Astrocyte (in vitro differentiated cells and primary cell): ENCODE measurements at places on chromosomes 16 and 17. TPM values are rescaled to one million over a fixed set of nuclear protein-coding genes. Genes with fewer than 3 reads are reported as not detected.
A peak's percentile ranks its signal among the peaks of the same experiment; 100 is the strongest.

DNA sequence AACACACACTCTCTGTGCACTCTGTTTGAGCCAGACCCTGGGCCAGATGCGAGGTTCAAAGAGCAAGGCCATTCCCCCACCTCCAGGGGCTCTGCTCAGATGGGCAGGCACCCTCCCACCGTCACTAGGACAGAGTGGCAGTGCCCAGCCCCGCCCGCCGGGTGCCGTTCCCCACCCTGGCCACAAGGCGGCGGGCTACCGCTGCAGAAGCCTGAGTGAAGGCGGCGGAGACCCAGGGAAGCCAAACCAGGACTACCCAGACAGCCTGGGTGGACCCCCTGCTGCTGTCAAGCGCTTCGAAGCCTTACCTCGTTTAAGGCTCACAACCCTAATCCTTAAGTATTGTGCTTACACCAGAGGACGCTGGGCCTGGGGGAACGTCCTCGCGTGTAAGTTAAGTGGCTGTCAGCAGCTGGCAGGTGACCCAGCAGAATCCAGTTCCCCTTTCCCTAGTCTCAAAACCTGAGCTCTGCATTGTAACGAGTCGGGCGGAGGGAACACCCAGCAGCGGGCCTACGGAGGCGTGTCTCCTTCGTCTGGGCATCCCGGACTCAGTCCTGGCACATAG lies 4.5 kb downstream of the ARHGAP27 start:
- no peak overlapping the region for H3K4me3 ChIP-seq
- no peaks in the 10 kb centered on the region for H3K36me3 ChIP-seq
- H3K27me3 ChIP-seq, result peaks cover 31% of the 10 kb centered on the region
- peaks cover 21% of the 10 kb centered on the region for H3K4me1 ChIP-seq
- DNase-seq, result no peak

- no peaks in the 10 kb centered on the region for H3K36me3 ChIP-seq
- H3K27me3 ChIP-seq, result peaks cover 5% of the 10 kb centered on the region
- peak; percentile 69 for DNase-seq
- peak overlapping the region; percentile 46 for H3K27ac ChIP-seq
- peak overlapping the region; percentile 58 for H3K4me3 ChIP-seq
These were observed 253.8 kb upstream of the PMFBP1 start for GRCh38 chr16:72425571-72426341.

BOLA2 gene
- total RNA-seq, result 8.0 and 9.7 TPM in 2 replicates

GRCh38 chr16:8963010-8963820 lies 491 bp downstream of the USP7 start:
- no peaks in the 10 kb centered on the region for H3K27me3 ChIP-seq
- DNase-seq, result no peak
- H3K36me3 ChIP-seq, result no peaks in the 10 kb centered on the region
- H3K4me3 ChIP-seq, result peak overlapping the region; percentile 74

KRT17 gene
- total RNA-seq, result 21.4 and 28.3 TPM in 2 replicates

DNA sequence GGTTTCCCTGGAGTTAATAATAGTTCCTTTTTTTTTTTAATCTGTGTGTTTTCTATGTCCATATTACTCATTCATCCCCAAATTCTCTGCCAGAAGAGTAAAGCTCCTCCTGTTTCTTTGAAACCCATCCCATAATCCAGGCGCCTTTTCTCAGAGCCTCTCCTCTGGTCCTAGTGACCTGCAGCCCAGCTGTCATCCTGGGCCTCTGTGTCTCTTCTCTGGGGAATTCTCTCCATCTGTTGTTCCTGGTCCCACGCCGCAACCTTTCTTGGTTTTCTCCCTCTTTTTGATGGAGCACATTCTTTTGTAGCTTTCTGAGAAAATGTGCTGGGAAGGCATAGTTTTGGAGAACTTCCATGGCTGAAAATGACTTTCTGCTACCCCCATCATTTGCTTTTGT lies 10.2 kb downstream of the KATNB1 start:
- no peaks in the 10 kb centered on the region for H3K4me1 ChIP-seq
- DNase-seq, result no peak
- no peaks in the 10 kb centered on the region for H3K36me3 ChIP-seq
- no peak overlapping the region for H3K4me3 ChIP-seq

PER1 gene
- total RNA-seq, result 17.0 and 18.1 TPM in 2 replicates

DNA sequence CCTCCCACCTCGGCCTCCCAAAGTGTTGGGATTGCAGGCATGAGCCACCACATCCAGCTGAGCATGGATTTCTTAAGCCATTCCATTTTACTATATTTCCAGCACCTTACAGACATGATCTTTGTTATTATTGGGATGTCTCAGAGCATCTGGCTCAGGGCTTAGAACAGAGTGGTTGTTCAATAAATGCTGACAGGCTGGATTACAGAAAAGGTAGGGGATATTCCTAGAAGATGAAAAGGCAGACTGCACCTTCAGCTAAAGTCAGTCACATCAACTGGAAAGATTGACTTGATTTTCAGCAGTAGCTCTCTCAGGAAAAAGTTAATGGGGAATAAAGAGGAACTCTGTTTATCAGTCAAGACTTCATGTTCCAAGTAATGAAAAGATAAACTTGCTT lies 360.3 kb upstream of the ERCC4 start:
- no peak overlapping the region for H3K4me3 ChIP-seq
- no peaks in the 10 kb centered on the region for H3K4me1 ChIP-seq
- no peaks in the 10 kb centered on the region for H3K27me3 ChIP-seq
- no peak for DNase-seq
- no peaks in the 10 kb centered on the region for H3K36me3 ChIP-seq

- H3K36me3 ChIP-seq, result peaks cover 4% of the 10 kb centered on the region
- H3K27me3 ChIP-seq, result no peaks in the 10 kb centered on the region
- H3K4me3 ChIP-seq, result no peak overlapping the region
- H3K4me1 ChIP-seq, result peaks cover 4% of the 10 kb centered on the region
These were observed 9.4 kb downstream of the MAP3K3 start for GRCh38 chr17:63631626-63632025.

DNA sequence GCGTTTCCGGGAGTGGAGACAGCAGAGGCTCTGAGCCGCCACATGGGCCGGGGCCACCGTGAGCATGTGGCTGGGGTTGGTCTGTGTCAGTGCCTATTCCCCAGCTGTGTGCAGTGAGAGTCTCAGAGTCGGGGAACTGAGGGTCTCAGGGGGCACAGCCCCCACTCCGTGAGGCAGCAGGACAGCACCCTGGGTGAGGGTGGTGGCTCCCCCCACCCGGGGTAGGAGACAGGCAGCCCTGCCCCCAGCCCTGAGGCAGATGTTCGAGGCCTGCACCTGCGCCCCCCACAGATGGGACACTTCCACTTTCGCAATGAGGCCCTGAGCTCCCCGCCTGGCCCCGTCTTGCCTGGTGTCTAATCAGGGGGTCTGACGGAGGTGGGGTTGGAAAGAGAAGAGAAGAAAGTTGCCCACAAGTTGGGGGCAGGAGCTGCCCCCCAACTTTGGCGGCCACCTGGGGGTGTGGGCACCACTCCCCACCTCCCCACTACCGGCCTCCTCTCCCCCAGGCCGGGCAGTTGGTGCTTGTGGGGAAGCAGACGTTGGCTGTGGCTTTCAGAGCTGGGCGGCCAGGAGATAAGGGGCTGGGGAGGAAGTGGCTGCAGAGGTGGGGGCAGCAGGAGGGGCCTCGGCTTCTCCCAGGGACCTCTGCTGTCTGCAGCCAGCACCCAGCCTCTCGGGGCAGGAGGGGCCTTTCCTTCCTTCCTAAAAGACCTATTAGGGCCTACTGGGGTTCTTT lies 1.8 kb upstream of the CBFA2T3 start:
- no peaks in the 10 kb centered on the region for H3K27me3 ChIP-seq
- no peak for DNase-seq
- H3K36me3 ChIP-seq, result no peaks in the 10 kb centered on the region

DNA sequence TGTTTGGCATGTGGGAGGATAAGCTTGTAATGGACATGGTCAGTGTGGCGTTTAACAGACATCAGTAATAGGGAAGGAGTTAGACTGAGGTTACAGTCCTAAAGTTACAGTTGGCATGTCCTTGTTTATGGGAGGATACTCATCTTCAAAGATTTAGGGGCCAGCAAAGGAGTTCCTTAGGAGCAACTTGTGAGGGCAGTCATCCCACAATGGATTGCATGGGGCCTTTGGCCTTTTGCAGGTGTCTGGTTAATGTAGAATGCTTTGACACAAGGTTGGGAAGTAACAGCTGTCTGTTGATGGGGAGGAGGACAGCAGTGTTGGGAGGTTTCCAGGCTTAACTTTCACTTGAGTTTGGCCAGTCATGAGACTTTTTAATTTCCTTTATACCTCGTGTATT lies 2.2 kb downstream of the NUBP1 start:
- H3K27me3 ChIP-seq, result no peaks in the 10 kb centered on the region
- no peaks in the 10 kb centered on the region for H3K36me3 ChIP-seq
- H3K27ac ChIP-seq, result no peak overlapping the region

GRCh38 chr17:80477647-80478478 lies 1.5 kb upstream of the NPTX1 start:
- DNase-seq, result no peak
- H3K27me3 ChIP-seq, result peaks cover 53% of the 10 kb centered on the region
- H3K27ac ChIP-seq, result no peak overlapping the region
- H3K4me3 ChIP-seq, result peak overlapping the region; percentile 44
- peaks cover 17% of the 10 kb centered on the region for H3K4me1 ChIP-seq

GRCh38 chr17:2410951-2411350 lies 10.1 kb upstream of the MNT start:
- H3K4me3 ChIP-seq, result no peak overlapping the region
- no peak overlapping the region for H3K27ac ChIP-seq
- no peak for DNase-seq
- peaks cover 24% of the 10 kb centered on the region for H3K4me1 ChIP-seq
- H3K36me3 ChIP-seq, result peaks cover 5% of the 10 kb centered on the region

OTOP2 gene
- not detected in 2 replicates for total RNA-seq

- H3K4me1 ChIP-seq, result no peaks in the 10 kb centered on the region
- no peak overlapping the region for H3K4me3 ChIP-seq
- H3K36me3 ChIP-seq, result no peaks in the 10 kb centered on the region
- H3K27ac ChIP-seq, result no peak overlapping the region
These were observed 20.2 kb upstream of the OR3A1 start for GRCh38 chr17:3318336-3318735.

GRCh38 chr17:67194134-67194533 lies 50.9 kb downstream of the HELZ start:
- peak overlapping the region; percentile 67 for H3K27ac ChIP-seq
- H3K4me3 ChIP-seq, result no peak overlapping the region
- peaks cover 10% of the 10 kb centered on the region for H3K36me3 ChIP-seq
- no peaks in the 10 kb centered on the region for H3K27me3 ChIP-seq

GINS3 gene
- 2.5 and 3.6 TPM in 2 replicates for total RNA-seq

DNA sequence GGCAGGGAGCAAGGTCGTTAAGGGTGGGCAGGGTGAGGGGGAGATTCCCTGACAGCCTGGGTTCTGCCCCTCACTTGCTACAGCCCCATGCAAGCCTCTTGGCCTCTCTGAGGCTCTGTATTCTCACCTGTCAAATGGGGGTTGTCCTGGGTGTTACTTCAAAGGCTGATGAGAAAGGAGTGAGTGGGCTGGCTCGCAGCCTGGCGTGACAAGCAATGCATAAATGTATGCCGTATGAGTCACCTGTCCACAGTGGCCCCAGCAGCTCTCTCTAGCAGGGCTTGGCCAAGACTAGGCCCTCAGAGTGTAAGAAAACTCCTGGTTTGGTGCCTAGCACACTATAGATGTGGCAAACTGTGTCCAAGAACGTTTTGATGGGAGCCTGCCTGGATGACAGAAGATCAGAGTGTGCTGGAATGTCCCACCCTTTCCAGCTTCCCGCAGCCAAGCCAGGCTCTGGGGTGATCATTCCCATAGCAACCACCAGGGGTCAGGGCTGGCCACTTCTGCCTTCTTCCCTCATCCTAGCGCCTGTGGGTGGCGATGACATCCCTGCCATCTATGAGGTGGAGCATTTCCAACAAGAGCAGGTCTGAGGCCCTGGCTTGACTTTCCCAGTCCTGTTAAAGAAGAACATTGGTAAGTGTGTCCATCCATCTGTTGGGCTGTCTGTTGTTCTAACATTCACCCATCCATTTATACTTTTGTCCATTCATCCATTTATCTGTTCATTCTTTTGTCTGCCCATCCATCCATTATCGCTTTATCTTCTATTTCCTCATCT lies 37.2 kb upstream of the ADGRG1 start:
- peaks cover 19% of the 10 kb centered on the region for H3K4me1 ChIP-seq
- H3K4me3 ChIP-seq, result peak overlapping the region; percentile 34
- DNase-seq, result peak; percentile 84
- peak overlapping the region; percentile 78 for H3K27ac ChIP-seq

DNA sequence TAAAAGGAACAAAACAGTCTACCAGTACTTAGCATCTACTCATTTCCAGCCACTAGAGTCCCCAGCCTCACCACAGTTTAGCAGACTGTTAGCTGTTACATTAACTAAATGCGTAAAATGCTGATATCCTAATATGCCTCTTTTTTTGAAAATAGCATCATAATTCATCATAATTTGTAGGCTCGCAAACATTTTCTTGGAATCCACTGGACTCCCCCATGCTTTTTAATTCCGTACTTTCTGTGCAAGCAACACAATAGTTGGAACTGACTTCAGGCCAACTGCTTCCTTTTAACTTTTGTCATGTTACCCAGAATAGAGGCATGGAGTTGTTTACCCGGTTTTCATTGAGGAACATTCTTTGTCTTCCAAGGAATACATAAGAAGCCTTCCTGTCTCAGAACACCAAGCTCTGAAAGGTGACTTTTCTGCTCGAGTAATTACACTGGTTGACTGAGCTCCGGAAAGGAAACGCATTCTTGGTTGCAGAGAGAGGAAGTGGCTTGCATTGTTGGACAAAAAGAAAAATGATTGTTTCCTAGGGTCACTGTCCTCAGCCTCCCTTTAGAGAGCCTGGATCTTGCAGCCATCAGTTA lies 30.9 kb upstream of the SEC14L1 start:
- H3K4me3 ChIP-seq, result no peak overlapping the region
- H3K4me1 ChIP-seq, result peaks cover 10% of the 10 kb centered on the region
- no peaks in the 10 kb centered on the region for H3K27me3 ChIP-seq

JMJD6 gene
- total RNA-seq, result 45.5 and 47.2 TPM in 2 replicates

- no peak overlapping the region for H3K4me3 ChIP-seq
- H3K36me3 ChIP-seq, result peaks cover 44% of the 10 kb centered on the region
- DNase-seq, result no peak
- H3K27me3 ChIP-seq, result no peaks in the 10 kb centered on the region
These were observed 53.9 kb upstream of the CRISPLD2 start for GRCh38 chr16:84765616-84766580.

SOCS1 gene
- total RNA-seq, result 16.0 and 20.2 TPM in 2 replicates

DNAAF1 gene
- 0.30 and 0.38 TPM in 2 replicates for total RNA-seq

IRF8 gene
- 0.41 and 0.59 TPM in 2 replicates for total RNA-seq
